Inflammatory macrophage treated with lipopolysaccharide for 4 hours (primary cell): ENCODE measurements at places on chromosomes 2 and 18.

DNA sequence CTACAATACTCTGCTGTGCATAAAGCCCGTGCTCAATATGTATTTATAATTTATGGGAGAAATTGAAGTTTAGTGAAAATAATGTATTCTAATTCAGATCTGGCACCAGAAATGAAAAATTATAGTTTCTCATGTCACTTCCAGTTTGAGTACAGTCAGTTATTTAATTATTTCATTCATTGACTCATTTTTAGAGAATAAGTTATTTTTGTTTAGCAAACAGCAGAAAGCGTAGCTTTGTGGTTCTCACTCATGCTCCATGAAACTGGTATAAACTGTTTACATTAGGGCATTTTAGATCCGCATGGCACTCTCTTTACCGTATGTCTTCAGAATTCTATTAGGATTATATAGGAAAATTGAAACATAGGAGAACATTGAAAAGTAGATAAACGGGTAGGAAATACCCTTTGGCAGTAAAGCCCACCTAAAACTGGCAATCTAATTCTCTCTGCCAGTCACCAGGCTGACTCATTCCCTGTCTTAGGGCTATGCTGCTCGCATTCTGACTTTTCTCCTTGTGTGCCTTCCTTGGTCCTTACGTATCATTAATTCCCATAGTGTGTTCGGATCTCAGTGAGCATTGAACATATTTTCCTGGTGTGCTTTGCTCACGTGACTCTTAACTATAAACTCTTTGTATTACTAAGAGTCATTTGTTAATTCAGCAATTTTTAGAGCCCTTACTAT, 106.0 kb downstream of the ZNF236 start:
- DNase-seq: no peak

DNA sequence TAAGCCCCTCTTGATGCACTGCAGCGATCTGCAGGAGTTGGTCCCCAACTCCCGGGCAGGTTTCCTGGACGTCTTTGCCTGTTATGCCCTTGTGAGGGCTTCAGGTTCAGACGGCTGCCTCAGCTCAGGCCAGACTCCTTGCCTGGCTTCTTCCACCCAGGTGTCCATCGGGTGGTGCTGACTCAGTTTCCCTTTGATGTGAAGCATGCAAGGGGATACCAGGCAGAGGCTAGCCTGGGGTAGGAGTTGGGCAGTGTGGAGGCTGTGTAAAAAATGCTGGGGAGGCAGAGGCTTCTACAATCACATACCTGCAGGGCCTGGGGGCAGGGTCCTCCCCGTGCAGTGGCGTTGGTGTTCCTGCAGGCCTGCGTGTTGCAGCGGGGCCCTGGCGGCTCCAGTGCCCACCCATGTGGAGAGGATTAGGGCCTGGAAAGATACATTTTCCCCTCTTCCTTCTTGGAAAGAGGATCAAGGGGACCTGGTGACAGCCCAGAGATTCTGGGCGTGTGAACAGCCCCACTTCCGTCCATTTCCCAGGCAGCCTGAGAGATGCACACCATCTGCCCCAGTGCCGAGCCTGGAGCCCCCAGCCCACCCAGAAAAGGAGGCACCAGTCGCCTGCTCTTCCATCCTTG, 338.3 kb downstream of the DYSF start:
- no peak for DNase-seq

DNA sequence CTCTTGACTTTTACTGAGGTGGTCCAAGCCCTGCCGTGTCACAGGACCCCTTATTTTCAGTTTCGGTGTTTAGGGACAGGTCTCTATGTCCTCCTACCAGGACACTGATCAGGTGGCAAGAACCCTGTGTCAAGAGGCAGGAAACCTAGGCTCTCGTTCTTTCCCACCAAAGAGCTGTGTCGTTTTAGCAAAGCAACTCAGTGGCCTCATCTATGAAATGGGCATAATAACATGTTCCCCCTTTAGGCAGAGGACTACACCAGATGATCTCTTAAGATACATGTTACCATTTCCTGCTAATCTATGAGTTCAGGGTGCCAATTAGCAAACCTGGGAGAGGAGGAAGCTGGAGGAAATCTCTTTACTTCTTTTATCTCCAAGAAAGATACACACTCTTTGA, 1.9 kb downstream of the RAB31 start:
- DNase-seq: no peak

DNA sequence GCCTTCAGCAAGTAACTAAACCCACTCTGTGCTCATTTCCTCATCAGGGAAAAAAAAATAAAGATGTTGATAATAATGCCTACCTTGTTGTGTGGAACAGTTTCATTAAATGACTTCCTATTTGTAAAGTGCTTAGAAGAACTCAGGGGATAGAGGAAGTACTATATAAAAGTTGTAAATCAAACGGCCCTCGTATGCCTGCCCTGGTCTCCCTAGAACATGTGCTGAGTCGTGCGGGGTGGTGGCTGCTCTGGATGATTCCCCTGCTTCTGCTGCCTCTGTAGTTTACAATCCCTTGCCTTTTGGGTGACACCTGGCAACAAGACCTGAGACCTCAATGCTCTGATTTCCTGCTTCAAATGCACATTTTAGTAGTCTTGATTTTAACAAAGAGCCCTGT, 170.0 kb downstream of the CERS6 start:
- no peak for DNase-seq

- peak; percentile 80 for DNase-seq
Measured at GRCh38 chr18:35050028-35050546, 8.9 kb downstream of the MAPRE2 start.

GRCh38 chr2:192236136-192236535, 41.4 kb upstream of the TMEFF2 start:
- no peak for DNase-seq

DNA sequence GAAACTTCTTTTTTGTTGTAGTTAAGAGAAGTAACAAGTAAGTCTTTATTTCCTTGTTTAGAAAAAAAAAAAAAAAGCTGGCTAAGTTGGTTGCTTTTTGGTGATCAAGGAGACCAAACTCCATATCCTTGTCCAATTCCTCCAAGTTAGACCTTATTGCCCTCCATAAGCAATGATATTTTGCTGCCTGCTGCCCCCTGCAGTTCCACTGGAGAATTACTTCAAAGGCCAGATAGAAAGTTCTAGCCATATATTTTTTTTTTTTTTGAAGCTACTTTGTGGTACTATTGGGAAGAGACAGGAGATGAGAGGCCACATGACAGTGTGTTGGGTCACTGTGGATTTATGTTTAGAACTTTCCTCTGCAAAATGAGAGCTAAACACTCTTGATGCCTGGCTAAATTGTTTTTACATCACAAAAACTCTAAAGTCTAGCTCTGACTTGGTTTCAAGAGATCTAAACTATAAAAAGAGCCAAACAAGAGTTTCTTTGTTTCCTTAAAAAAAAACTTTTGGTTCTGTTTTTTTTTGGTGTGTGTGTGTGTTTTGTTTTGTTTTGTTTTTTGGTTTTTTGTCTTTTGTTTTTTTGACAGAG, 80.7 kb upstream of the RASGRP3 start:
- DNase-seq: peak; percentile 52
